ENCODE measurements at places on chromosomes 13 and 19. TPM values are rescaled to one million over a fixed set of nuclear protein-coding genes. Genes with fewer than 3 reads are reported as not detected.

DNA sequence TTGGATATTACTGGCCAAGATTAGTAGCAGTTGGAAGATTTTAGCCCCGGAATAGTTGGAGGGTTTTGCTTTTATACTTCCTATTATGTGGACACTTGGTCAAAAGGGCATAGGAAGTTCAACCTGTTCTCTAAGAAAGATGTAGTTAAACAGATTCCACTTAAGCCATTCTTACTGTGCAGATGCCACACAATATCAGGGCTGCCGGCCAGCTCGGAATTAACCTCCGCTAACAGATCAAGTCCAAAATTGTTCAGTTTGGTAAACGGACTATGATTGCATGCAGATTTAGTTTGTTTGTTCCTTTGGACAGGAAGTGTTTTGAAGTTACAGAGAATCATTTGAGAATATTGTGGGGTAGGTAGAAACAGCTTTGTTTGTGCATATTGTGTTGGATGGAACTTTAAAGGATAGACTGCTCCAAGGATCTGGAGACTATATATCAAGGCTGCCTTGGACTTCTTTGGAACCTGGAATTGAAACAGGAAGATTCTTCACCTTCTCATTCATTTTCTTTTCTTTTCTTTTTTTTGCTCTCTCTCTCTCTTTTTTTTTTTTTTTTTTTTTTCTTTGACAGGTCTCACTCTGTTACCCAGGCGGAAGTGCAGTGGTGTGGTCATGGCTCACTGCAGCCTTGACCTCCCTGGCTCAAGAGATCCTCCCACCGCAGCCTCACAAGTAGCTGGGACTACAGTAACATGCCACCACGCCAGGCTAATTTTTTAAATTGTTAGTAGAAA is 5.0 kb upstream of the SPRY2 start:
- no peak for DNase-seq

DNA sequence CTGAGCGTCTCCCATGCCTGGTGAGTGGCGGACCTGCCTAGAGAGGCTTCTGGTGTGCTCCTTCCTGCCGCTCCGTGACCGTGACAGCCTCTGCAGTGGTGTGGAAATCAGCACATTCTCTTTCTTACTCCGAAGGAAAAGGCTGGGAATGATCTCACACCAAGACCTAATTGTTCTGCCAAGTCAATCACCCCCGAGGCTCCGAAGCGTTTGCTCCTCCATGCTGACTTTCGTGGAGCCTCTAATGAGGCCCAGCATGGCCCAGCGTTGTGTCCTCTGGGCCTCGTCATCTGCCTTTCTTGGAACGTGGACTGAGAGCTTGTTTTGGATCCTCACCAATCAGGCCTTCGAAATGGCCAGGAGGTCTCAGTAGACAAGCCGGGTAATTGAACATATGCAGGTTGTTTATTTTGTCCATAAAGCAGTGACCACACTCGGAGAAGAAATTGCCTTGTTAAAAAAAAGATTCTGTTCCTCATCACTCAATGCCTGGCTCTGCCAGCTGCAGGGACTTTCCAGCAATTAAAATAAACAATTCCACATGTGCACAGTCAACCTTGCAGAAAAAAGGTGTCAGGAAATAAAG is 107.1 kb downstream of the UBL3 start:
- DNase-seq = no peak

- no peak for DNase-seq
Observed at GRCh38 chr13:34335014-34336007, 517.4 kb downstream of the RFC3 start.

DNA sequence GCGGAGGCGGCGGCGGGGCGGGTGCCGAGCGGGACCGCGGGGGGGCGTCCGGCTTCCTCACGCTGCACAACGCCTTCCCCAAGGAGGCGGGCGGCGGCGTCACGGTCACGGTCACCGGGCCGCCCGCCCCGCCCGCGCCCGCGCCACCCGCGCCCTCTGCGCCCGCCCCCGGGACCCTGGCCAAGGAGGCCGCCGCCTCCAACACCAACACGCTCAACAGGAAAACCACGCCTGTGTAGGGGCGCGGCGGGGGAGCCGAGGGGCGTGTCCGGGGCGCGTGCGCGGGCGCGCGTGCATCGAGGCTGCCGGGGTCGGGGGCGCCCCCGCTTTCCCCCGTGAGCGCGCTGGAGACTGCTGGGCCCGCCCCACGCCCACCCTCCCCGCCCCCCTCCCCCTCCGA is 8.8 kb upstream of the CACNG6 start:
- DNase-seq = peak; percentile 28

GRCh38 chr19:2089001-2089711 is 7.0 kb downstream of the MOB3A start:
- no peak for DNase-seq

- DNase-seq = no peak
Observed at GRCh38 chr19:42412661-42413076, 14.5 kb downstream of the LIPE start.

DNA sequence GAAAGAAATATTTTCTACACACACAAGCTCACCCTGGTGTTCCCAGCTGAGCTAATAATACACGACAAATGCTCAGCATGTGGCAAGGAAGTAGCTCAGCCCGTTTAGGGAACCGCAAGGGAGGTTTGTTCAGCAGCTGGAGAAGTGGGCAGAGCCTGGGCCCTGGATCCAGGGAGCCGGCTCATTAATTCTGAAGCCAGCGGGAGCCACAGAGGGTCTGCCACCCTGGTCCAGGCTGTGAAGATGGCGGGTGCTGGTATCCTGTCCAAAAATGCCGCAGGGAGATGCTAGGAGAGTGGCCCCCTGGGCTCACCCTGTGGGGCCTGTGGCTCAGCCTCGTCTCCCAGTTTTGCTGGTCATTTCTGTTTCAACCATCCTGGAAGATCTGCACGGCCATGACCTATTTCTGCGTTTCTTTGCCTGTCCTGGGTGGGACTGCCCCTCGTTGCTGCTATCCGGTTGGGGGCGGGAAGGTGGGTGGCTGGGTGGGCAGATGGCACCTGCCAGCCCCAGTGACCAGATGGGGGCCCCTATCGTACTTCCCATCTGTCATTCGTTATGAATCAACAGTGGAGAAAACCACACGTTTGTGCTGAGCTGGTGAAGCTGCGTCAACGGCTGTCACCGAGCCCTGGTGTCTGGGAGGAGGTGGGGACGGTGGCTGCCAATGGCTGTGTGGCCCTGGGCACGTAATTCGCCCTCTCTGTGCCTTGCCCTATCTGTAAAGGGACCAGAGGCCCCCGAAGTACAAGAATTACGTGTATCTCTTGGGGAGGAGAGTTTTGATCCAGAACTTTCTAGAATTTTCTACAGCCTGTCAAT is 2.7 kb upstream of the GNA15 start:
- DNase-seq = peak; percentile 36

The PARP4 gene
- polyA plus RNA-seq = 55.8 TPM

- peak; percentile 42 for DNase-seq
Observed at GRCh38 chr19:55228403-55229031, at the start of gene TMEM86B. TMEM86B (minus strand) TSS chr19:55228763; CDS start chr19:55228741, 22 bp downstream.

GRCh38 chr13:75467040-75467728 is 14.8 kb downstream of the TBC1D4 start:
- no peak for DNase-seq

The C13orf42 gene
- 0.19 TPM for polyA plus RNA-seq

DNA sequence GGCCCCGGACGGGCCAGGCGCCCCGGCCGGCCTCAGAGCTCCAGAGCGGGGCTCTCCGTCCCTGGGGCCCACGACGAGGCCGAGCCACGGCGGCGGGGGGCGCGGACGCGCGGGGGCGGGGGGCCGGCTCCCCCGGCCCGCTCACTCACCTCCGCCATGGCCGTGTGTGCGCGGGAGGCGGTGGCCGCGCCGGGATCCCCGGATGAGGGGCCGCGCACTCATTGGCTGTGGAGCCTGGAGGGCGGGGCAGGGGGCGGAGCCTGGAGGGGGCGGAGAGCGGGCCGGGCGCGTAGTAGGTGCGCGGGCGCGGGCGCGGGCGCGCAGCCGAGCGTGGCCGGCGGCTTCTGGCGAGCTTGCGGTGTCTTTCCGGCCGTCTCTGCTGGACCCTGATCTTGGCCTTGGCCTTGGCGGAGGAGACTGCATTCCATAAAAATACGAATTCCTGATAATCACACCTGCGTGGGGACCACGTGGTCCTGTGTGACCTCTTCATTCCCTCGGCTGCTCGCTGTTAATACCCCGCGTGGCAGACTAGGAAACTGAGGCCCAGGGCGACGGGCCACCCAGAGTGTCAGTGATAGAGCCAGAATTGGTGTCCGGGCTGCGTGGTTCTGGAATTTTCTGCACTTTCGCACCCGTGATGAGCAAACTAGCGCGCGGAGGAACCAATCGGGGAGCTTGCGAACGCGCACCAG is at the start of gene MIER2:
Gene MIER2 (minus strand): TSS at position 172 of the 695 bp plus-strand sequence. CDS start 14 bp downstream, at position 158.
- DNase-seq = peak; percentile 79

GRCh38 chr19:49892716-49893115 is 4.0 kb downstream of the IL4I1 start:
- DNase-seq = no peak

DNA sequence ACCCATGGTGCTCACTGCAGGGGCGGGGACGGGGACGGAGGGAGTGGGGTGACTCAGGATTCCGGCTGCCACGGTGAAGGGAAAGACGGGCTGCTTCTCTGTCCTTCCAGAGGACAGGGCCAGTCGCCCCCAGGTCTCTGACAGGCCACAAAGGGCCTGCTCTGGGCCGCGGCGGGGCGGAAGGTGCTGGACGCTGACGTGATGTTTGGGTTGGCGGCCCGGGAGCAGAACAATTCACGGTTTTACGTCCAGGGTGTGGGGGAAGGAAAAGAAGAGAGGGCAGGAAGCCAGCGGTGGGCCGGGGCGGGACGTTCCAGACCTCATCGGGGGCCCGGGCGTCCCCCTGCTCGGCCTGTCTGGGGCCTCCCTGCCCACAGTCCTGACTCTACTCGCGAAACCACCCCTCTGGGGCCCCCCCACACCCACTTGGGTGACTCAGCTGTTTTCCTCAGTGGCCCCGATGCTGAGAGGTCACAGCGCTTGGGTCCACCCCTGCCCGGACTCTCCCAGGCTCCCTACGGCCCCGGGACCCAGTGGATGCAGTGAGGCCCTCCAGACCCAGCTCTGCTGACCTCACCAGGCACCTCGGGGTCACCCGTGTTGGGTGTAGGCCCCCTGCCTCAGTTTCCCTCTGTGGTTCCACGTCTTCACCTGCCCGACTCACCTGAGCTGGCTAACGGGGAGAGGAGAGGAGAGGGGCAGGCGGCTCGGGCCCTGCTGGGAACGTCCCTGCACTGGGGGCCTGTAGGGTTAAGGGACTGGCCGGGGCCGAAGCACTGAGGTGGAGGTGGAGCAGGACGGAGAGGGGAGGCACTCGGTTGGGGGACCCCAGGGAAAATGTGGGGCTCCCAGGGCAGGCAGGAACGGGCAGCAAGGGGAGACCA is 29.2 kb downstream of the PIP5K1C start:
- peak; percentile 80 for DNase-seq

DNA sequence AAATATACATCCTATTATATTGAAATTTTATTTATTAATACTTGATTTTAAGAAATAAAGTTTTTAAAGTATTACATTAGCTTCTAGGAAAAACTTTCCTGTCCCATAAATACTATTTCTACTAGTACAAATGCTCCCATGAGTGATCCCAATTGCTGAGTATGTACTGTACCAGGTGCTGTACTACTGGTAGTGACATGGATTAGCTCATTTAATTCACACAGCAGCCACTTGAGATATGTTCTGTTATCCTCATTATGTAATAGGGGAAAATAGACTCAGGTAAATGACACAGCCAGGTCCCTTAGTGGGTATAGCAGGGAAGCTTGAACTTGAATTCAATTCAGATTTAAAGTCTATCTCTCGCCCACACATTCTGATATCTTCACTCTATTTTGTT is 363.1 kb downstream of the FGF14 start:
- no peak for DNase-seq

The PRDX2 gene
- 251 TPM for polyA plus RNA-seq

DNA sequence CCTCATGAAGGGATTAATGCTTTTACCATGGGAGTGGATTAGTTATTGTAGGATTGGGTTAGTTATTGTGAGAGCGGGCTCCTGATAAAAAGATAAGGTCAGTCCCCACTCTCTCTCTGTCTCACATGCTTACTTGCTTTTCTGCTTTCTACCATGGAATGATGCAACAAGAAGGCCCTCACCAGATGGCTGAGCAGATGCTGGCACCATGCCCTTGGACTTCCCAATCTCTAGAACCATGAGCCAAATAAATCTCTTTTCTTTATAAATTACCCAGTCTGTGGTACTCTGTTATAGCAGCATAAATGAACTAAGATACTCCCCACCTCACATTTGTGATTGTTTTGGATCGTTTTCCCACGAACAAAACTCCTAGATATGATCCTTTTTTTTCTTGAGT is 353.8 kb downstream of the DNAJC15 start:
- no peak for DNase-seq

DNA sequence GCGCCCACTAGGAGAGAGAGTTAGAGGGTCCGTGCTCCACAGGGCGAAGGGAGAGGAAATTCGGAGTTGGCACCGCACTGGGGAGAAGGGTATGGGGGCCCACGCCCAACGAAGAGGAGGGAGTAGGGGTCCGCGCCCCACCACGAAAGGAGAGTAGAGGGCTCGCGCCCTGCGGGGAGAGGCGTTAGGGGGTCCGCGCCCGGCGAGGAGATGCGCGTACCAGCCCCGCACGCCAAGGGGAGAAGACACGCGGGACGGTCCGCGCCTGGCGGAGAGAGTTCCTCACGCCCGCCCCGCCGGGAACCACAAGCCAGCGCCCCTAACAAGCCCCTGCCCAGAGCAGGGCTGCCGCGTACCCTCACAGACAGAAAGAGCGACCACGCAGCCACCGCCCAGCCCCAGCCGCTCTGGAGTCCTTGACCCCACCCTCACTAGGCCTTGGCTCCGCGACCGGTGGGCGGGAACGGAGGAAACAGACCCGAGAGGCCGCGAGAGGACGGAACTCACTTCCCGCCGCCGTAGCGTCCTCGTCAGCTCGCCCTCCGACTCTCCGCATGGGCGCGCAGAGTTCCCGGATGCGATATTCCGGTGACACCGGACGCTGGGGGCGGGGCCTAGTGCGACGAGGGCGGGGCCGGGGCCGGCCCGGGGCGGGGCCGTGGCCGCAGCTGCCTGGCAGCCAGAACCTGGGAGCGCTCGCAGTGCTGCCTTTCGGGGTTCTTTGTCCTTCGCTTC is 20.0 kb upstream of the ZSCAN18 start:
- DNase-seq = peak; percentile 74

DNA sequence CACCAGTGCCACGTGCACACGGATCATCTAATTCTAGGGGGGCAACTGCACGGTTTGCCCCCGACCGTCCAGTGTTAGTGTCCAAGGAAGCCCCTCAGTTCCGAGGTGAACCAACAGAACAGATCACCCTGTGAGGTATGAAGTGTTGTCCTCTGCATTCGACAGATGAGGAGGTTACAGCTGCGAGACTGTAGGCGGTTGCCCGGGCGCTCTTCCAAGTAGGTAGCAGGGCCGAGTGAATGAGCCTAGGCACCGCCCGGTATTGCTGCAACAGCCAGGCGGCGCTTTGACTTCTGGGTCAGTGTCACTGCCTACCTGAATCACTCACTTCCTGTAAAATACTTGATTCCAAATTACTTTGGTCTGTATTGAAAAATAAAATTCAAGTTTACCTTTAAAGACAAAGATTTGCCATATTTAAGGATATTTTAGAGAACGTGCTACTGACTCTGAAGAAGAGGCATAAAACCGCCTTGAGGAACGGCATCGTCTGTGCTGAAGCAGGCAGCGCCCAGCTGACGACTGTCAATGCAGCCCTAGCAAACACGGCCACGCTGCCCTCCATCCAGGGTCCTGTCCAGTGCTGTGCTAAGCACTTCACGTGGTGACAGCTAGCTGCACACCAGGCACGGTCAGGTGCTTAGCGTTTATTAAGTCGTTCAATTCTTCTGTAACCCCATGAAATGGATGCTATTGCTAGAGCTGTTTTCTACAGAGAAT is 19.3 kb upstream of the RASA3 start:
- DNase-seq = peak; percentile 80

The ZNF155 gene
- polyA plus RNA-seq = 16.3 TPM

The DENND1C gene
- polyA plus RNA-seq = 18.5 TPM

- peak; percentile 50 for DNase-seq
Observed at GRCh38 chr19:2516727-2517126, 40.8 kb downstream of the GADD45B start.

GRCh38 chr13:92804346-92804745 is 422.3 kb upstream of the GPC6 start:
- DNase-seq = no peak
